ENCODE measurements at places on chromosomes 6 and 20. TPM values are rescaled to one million over a fixed set of nuclear protein-coding genes. Genes with fewer than 3 reads are reported as not detected.

- peaks cover 24% of the 10 kb centered on the region for H3K36me3 ChIP-seq
- H3K4me1 ChIP-seq = peaks cover 47% of the 10 kb centered on the region
- H3K4me3 ChIP-seq = peak within 1 kb of the TSS; percentile 81
- DNase-seq = peak; percentile 72
These were observed at the start of gene RBM38 for GRCh38 chr20:57390604-57391438. RBM38 (plus strand) TSS chr20:57391396; CDS start chr20:57391582, 186 bp downstream.

DNA sequence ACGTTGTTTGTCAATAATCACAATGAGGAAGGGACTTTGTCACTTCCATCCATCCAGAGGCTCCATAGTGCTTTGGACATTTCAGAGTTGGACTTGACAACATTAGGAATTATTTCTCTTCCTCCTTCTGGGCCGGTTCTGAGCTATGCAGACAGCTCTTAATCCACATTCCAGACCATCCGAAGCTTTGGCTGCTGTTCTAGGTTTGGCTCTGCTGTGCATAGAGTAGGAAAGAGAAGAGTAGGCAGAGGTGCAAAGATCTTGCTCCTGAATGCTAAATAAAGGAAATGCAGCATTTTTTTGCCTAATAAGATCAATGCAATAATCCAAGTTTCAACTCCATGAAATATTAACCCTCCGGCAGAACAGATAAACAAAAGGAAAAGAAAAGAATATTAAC is 251.8 kb upstream of the PRND start:
- no peaks in the 10 kb centered on the region for H3K4me1 ChIP-seq
- H3K36me3 ChIP-seq = no peaks in the 10 kb centered on the region
- no peak overlapping the region for H3K4me3 ChIP-seq
- no peak overlapping the region for H3K27ac ChIP-seq
- no peak for DNase-seq

- DNase-seq = peak; percentile 14
- no peaks in the 10 kb centered on the region for H3K36me3 ChIP-seq
- H3K4me3 ChIP-seq = no peak overlapping the region
- H3K27ac ChIP-seq = no peak overlapping the region
- peaks cover 10% of the 10 kb centered on the region for H3K4me1 ChIP-seq
These were observed 46.6 kb downstream of the MOXD1 start for GRCh38 chr6:132354517-132355167.

DNA sequence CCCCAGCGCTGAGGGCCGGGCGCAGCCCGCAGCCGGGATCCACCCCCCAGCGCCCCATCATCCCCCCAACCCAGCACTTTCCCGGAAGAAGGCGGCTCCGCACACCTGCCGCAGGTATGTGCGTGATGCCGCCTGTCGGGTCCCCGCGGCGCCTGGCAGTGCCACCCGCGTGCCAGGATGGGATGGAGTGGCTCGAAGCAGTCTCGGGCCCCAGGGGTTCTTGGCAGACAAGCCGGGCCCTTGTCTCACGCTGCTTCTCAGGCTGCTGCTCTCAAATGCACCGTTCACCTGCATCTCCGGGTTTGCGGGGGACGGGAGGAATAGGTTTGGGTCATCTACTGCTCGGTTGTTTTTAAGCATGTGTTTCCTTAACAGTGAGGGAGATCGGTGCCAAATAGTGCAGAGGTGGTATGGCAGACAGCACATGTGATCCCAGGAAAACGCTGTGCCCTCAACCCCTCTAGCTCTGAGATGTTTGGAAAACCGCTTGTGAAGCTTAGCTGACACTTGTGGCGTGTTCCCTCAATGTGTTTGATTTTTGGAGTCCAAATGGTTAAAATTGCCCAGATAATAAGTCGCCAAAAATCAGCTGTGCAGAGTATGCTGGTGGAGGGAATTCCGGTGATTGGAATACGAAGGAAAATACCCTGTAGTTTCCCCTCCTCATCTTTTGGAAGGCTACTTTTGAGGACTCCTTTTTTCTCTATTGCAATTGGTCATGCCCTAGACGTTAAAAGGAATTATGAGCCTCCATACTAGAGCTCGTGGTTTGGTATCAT is 926 bp downstream of the MYLIP start:
- H3K4me1 ChIP-seq = peaks cover 47% of the 10 kb centered on the region
- DNase-seq = peak; percentile 68
- peak overlapping the region; percentile 66 for H3K4me3 ChIP-seq
- H3K27ac ChIP-seq = peak overlapping the region; percentile 93
- no peaks in the 10 kb centered on the region for H3K36me3 ChIP-seq

- peaks cover 11% of the 10 kb centered on the region for H3K4me1 ChIP-seq
- no peaks in the 10 kb centered on the region for H3K36me3 ChIP-seq
- no peak overlapping the region for H3K27ac ChIP-seq
- DNase-seq = peak; percentile 2
- no peaks in the 10 kb centered on the region for H3K27me3 ChIP-seq
These were observed 180.0 kb downstream of the TMEM242 start for GRCh38 chr6:157143171-157143889.

DNA sequence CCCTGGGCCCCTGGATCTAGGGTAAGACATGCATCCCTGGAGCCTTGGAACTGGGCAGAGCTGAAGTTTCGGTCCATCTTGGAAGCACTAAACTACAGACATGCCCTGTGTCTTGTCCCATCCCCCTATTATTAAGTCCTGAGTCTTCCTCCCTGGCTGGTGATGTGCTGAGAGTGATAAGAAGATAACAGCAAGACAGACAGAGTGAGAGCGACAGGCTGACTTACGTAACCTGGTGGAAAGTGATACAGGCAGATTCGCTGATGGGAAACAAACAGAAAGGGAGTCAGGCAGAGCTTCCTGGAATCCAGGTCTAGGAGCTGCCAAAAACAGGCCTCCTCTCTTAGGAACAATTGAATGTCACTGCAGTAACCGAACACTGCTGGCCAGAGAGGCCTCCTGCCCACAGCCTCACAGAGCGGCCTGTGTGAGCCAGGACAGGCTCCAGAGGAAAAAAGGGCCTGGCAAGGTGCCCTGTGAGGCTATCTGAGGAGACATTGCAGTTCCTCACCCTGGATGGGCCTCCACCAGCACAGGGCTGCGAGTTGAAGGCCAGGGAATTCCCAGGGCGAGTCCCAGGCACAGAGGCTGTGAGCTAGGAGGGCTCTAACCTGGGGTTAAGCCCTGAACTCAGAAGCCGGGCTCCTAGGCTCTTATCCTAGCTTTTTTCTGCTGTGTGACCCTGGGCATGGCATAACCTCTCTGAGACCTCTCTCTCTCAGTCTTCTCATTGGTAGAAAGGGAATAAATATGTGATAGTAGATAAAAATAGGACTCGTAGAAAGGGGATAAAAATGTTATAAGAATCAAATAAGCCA is 34.2 kb upstream of the B4GALT5 start:
- no peak for DNase-seq
- H3K27ac ChIP-seq = no peak overlapping the region
- H3K36me3 ChIP-seq = no peaks in the 10 kb centered on the region
- no peaks in the 10 kb centered on the region for H3K27me3 ChIP-seq

COL12A1 gene
- total RNA-seq = not detected

- no peak overlapping the region for H3K4me3 ChIP-seq
- H3K27ac ChIP-seq = no peak overlapping the region
- no peaks in the 10 kb centered on the region for H3K36me3 ChIP-seq
These were observed 164.7 kb upstream of the CCN2 start for GRCh38 chr6:132115714-132116366.
